ENCODE measurements at places on chromosomes 1 and 21.

GRCh38 chr1:71743862-71744261, 538.5 kb downstream of the NEGR1 start:
- no peak for DNase-seq

GRCh38 chr1:165387961-165388360, 31.4 kb upstream of the LMX1A start:
- DNase-seq: no peak

DNA sequence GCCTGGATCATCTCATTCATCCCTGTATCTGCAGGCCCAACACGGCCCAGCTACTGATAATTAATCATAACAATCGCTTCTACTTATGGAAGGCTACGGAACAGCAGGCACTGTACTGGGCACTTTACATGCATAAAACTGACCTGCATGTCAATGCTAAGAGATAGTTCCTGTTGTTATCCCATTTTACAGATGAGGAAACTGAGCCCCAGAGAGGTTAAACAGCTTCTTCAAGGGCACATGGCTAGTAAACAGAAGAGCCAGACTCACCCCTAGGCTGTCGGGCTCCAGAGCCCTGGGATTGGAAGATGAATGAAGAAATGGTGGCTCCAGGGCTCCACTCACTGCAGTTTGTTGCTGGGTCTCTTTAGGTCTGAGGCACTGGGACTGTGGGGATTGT, 27.3 kb upstream of the VPS13D start:
- DNase-seq: no peak

DNA sequence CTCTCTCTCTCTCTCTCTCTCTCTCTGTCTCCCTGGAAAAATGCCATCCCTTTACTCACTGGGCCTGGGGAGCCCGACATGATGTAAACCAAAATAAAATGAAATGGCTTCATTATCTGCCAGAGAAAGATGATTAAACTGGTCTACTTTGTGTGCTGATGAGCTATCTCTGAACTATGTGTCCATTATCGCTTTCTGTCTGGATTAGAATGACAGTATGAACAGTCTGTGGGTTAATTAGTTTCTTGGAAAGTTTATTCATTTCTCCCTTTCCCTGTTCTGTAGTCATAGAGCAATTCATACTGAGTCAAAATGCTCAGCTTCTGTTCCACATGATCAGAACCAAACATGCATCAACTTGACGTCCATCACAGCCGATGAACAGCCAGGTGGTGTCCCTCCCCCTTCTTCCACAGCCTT, 72.4 kb upstream of the KCND3 start:
- no peak for DNase-seq

- peak; percentile 71 for DNase-seq
Observed at GRCh38 chr1:157969697-157970485, 23.6 kb upstream of the KIRREL1 start.

DNA sequence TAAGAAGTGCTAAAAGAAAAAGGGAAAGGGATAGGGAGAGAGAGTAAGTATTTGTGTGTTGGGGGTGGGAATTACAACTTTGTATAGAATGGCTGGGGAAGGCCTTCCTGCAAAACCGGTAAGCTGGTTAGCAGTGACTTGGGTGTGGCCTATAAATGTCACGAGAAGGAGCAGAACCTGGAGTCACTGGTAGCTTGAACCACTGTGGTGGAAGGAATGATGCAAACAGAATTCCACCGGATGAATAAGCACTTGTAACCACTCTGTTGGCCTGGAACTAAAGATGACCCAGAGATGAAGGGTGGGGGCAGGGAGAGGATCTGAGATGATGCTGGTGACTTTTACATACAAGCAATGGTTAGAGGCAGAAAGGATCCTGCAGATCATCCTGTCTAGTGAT, 8.9 kb downstream of the XKR8 start:
- no peak for DNase-seq

DNA sequence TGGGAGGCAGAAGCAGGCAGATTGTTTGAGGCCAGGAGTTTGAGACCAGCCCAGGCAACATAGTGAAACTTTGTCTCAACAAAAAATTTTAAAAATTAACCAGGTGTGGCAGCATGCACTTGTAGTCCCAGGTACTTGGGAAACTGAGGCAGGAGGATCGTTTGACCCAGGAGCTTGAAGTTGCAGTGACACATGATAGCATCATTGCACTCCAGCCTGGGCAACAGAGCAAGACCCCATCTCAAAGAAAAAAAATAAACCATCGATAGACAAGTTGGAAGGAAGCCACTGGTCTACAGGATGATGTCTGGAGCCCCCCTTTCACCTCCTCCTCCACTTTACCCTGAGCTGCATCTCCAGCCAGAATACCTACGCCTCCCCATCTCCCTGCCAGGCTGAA, 16.5 kb downstream of the S100A6 start:
- no peak for DNase-seq
